ENCODE measurements at places on chromosomes 3 and 15.

DNA sequence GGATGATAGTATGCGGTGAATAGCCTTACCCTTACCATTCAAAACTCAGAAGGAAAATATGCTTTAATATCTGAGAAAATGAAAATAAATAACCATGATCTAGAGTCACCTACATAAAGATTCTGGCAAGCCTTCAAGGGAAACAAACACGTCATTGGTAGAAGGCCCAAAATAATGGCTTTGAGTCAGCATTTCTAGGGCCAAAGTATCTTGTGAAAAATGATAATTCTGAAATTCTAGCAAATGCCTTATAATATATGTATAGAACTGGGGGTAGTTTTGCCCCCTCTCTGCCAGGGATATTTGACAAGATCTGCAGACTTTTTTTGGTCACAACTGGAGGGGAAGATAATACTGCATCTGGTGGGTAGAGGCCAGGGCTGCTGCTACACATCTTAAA, 15.4 kb downstream of the PLSCR1 start:
- DNase-seq = no peak

GRCh38 chr3:190125436-190126068, 4.9 kb upstream of the P3H2 start:
- DNase-seq = no peak

GRCh38 chr15:98893401-98893800, 114.2 kb downstream of the PGPEP1L start:
- no peak for DNase-seq

GRCh38 chr15:33963831-33964664, 4.2 kb upstream of the CHRM5 start:
- DNase-seq = no peak

DNA sequence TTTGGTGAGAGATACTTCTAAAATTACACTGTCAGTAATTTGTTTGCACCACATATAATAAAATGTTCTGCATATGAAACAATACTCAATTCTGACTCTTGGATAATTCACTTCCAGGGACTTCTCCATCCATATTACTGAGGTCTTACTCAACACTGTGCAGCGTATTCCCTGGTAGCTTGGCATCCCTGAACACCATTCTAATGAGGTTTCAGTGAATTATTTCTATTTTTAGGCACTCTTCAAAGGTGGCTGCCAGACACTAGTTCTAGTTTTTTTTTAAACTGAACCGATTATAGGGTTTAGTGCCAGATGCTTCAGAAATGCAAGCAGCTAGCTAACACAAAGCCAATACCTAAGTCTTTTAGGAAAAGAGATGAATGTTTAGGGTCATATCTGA, 283.3 kb downstream of the FEZF2 start:
- DNase-seq = no peak

DNA sequence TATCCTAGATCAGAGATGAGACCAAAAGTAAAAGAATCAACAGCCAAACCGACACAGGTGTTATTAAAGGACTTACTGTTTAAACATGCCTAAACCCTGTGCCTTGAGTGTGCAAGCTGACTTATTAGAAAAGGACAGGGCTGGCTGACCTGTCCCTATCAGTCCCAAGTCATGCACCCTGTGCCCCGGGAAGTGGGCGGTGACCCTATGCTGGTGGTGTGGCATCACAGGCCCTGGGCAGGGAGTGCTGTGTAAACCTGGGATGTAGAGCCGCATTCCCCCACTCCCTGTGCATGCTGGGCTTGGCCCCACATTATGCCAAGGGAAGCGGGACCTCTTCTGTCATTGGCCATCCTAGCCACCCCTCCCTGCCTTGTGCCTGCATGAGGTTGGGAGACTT, 10.6 kb downstream of the DNAJA4 start:
- no peak for DNase-seq

GRCh38 chr3:37450561-37450960, 276.2 kb upstream of the LRRFIP2 start:
- DNase-seq = no peak

GRCh38 chr3:49867871-49868321, 1.8 kb downstream of the CAMKV start:
- no peak for DNase-seq

GRCh38 chr15:48332642-48333034, 1.4 kb downstream of the DUT start:
- DNase-seq = no peak

- no peak for DNase-seq
These were observed 306.3 kb upstream of the CHRM5 start for GRCh38 chr15:33662014-33662413.

GRCh38 chr3:197368821-197369220, 70.4 kb upstream of the DLG1 start:
- DNase-seq = no peak

GRCh38 chr3:107025961-107026360, 351.3 kb upstream of the CCDC54 start:
- DNase-seq = no peak

- no peak for DNase-seq
These were observed 230.0 kb downstream of the XXYLT1 start for GRCh38 chr3:195040773-195041520.

DNA sequence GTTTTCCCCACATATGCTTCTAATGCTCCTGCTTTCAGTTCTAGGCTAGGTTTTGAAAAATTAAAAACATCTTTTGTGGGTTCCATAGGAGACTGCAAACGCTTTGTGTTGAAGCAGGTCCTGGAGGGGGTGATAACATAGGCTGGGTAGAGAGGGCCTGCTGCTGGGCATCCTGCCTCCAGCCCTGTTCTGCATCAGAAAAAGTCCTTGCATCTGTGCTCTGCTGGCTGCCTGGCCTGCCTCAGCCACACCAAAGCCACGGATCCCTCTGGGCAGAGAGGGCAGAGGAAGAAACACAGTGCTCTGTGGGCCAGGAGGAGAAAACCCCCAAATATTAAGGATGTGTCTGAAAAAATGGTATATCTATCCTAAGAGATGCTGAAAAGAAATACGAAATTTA, 3.9 kb upstream of the ARPP21 start:
- no peak for DNase-seq

GRCh38 chr3:188792793-188793192, 379.0 kb upstream of the TPRG1 start:
- no peak for DNase-seq

DNA sequence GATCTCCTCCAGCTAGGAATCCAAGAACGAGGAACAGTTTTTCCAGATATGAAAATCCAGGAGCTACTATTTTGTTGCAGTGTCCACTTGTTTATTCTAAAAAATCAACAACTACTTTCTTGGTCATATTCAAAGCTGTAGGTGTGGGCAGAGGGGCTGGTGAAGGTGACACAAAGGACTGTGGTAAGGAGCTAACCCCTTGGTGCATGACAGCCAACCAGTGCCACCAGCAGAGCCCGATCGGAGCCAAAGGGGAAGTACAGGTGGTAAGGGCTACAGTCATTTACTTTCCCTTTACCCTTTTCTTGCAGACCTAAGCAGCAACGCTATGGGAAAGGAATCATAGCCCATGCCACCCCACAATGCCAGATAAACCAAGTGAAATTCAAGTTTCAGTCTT, 30.7 kb downstream of the PLA1A start:
- no peak for DNase-seq

DNA sequence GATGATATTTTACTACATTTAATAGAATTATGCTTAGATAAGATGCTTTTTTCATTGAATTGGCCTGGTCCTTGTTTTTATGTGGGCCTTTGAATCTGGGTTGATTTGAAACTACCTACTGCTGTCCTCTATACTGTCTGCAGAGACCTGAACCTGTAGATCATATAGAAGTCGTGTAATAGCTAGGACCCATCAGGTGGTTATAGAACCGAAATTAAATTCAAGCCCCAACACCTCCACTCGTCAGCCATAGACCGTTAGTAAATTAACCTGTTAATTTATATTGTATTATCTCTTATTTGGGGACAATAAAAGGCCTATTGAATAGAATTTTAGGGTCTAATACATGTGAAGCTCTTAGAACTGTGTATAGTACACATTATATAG, 108.4 kb downstream of the MBNL1 start:
- no peak for DNase-seq

DNA sequence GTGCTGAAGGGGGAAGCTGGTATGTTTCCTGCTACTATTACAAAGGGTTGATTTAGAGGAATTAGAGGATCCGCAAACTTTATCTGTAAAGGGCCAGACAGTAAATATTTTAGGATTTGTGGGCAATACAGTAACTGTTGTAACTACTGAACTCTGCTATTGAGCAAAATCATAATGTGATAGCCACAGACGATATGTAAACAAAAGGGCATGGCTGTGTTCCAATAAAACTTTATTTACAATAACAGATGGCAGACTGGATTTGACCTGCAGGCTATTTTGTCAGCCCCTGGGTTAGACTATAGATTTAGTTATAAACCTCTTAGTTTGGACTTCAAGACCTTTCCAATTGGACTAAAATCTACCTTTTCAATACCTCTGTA, 27.8 kb upstream of the KCNMB2 start:
- no peak for DNase-seq

GRCh38 chr15:47820747-47821319, 103.5 kb downstream of the SEMA6D start:
- DNase-seq = no peak

DNA sequence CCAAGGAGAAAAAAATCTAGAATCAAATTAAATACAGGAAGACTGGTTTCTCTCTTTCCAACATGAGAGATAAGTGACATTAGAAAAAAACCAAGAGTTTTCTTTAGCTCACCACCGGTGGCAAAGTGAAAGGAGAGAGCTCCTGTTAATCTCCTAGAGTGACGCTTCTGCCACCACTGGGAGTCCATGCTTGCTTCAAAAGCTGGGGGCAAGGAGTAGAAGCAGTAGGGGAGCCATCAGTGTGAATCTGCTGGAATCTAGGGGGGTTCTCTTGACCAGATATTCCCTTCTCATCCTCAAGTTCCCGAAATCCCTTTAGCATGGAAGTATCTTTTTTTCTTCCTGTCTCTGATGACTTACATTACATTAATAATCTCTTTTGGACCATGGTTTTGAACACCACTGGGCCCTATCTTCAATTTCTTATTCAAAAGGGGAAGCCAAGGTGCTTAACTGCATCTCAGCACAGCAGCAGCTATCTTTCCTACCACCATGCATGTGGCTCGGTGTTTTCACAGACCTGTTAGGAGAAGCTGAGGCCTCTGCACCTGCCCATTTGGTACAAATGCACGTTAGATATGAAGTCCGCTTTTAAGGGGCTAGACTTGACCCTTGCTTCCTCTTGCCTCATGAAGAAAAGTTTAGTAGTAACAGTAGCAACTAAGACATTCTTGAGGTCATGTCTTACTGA, 6.6 kb upstream of the ICE2 start:
- no peak for DNase-seq

- no peak for DNase-seq
These were observed 64.5 kb upstream of the LRIG1 start for GRCh38 chr3:66565301-66565700.

- no peak for DNase-seq
These were observed 4.8 kb downstream of the SMAD6 start for GRCh38 chr15:66706840-66707239.

GRCh38 chr15:32134842-32135241, 104.5 kb downstream of the CHRNA7 start:
- DNase-seq = no peak

DNA sequence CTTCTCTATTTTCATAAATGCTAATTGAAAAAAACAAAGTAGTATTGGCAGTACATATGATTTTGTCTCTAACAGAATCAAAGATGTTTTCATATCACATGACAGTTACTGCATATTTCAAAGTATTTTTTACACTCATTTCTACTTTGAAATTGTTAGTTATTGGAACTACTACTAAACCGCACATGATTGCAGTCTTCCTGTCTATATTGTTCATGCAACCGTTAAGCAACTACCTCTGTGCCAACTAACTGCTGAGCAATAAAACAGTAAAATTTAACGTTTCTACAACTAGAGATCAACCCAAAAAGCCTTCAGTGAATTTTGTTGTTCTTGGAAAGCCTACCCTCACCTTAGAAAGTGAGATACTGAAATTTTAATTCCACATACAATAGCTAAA, 64.2 kb downstream of the DMXL2 start:
- DNase-seq = no peak

GRCh38 chr3:8825153-8825825, 55.9 kb upstream of the OXTR start:
- no peak for DNase-seq

- no peak for DNase-seq
These were observed 165.6 kb downstream of the FAM43A start for GRCh38 chr3:194851254-194851653.

DNA sequence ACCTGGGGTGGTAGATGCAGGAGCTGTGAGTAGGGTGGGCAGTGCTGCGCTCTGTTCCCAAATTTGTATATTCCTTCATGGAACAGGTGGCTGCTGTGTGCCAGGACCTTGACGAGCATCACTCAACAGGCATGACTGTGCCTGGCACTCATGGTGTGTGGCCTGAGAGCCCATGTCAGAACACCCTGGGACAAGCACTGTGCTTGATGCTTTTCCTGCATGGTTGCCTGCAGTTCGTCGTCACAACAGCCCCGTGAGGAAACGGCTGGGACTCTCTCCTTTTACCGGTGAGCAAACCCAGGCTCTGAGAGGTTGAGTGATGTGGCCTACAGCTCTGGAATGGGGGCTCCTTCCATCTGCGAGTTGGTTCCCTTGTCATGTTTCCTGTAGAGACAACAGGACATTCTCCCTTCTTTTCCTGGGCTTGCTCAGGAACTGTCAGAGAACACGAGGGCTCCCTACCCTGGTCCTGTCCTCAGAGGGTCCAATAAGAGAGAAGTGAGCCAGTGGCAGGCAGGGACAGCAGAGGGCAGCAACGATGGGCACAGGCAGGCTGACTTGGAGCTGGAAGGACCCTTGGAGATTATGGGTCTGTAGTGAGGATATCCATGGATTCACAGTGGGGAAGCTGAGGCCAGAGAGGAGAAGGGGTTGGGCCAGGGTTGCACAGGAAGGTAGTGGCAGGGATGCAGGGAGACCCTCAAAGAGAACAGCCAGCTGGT, 37.4 kb downstream of the PRKCD start:
- DNase-seq = no peak

GRCh38 chr15:32671339-32672325, 30.1 kb downstream of the SCG5 start:
- no peak for DNase-seq

- no peak for DNase-seq
These were observed 287.6 kb downstream of the BCHE start for GRCh38 chr3:165549665-165550064.

DNA sequence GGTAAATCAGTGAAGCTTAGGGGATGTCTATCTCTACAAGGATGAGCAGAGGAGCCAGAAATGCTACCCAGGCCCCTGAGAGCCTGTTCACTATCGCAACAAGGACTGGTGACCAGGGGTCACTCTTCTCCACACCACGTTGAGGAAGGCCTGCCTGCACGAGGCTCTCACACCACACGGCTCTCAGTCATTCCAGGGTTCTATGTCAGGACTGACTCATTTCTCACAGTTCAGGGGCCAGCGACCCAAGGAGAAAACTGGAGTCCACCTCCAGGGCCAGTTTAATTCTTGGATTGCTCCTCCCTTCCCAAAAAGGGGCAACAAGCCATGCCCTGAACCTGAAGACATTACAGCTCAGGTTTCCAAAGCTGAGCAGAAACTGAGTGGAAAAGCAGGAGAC, 33.9 kb downstream of the ANP32A start:
- no peak for DNase-seq

DNA sequence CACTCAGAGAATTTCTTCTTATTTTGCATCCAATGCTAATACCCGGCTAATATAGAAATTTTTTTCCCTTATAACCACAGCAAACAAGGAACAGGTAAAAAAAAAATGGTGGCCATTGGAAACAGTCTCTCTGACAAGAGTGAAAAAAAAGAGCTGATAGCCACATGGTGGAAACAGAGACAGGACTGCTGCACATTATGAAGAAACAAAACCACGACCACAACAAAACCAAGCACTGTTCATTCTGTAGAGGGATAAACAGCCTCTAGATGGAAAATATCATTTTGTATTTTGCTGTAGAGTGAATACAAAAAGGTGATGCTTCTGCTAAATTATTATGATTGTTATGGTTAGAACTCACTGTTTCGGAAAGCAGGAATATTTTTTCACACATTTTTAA, 686.2 kb downstream of the NLGN1 start:
- DNase-seq = no peak

Data from stimulated activated CD8-positive, alpha-beta memory T cell treated with anti-CD3 and anti-CD28 coated beads, Interleukin-4, amount 100 ng/mL, for 24 hours (primary cell).